Activated T-helper 1 cell treated with anti-CD3 and anti-CD28 coated beads, Interleukin-2, amount 50 U/mL, for 16 hours (primary cell): ENCODE measurements at places on chromosomes 16 and 17.

GRCh38 chr16:20875355-20875650 lies 24.9 kb downstream of the DCUN1D3 start:
- DNase-seq: no peak

- DNase-seq: no peak
Measured at GRCh38 chr16:65125871-65126270, 4.0 kb upstream of the CDH11 start.

GRCh38 chr17:79757140-79757745 lies 20.7 kb upstream of the CBX2 start:
- no peak for DNase-seq

GRCh38 chr17:63275318-63275970 lies 170.7 kb downstream of the CYB561 start:
- no peak for DNase-seq

DNA sequence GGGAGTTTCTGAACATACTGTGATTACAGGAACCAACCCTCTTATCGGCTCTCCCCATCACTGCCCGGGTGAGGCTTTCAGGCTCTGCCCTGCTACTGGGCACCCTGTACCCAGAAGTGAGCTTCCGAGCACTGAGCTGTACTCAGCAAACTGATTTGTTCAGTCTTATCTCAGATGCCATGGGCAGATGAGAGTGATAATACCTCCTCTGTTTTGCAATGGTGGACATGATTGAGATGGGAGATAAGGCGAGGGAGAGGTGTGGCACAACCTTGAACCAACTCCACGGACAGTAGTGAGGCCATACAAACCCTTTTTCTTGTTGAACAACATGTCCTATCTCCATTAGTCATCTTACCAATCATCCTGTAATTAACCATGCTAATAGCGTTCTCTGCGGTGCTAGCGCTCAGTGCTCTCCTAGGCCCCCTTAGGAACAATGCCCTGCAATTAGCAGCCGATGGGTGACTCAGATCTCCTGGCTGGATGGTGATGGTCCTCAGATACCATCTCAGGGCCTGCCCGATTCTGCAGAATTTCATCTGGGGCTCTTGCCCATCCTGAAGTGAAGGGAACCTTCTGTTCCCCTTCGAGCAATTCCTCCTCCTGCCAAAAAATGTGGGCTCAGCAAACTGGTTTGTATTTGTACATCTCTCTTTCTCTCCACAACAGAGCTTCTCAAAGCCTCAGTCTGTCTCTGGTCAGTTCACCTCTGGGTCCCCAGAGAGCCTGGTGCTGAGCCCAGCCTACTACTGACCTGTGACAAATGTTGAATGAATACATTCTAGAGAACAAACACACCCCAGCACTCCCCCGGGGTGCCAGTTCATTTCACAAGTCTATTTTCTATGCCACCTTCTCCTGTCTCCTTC lies 139.3 kb upstream of the IRX3 start:
- no peak for DNase-seq

DNA sequence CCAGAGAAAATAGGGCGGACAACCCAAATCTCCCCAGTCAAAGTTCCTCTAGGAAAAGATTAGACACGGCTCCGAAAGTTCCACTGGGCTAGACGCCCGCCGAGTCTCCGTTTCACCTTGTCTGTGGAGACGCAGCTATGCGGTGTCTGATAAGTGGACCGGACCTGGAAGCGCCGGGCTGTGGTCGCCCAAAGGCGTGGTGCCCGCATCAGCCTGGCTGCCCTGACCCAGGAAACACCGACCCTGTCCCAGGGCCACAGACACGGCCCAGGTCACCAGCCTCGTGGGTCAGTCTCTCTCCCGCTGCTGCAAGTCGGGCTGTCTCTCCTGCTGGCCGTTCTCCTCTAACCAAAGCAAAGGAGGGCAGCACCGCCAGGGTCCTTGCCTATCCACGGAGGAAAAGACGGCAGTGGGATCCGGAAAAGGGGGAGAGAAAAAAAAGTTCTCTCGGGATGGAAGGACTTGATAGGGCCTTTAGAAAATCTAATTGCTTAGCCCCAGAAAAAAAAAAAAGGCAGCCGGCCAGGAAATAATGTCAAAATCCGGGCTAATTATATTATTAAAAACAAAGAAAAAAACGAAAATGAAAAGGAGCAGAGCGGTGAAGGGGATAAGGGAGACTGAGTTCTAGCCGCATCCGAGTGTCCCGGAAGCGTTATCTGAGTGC lies 13.9 kb upstream of the FOXF1 start:
- DNase-seq: no peak

DNA sequence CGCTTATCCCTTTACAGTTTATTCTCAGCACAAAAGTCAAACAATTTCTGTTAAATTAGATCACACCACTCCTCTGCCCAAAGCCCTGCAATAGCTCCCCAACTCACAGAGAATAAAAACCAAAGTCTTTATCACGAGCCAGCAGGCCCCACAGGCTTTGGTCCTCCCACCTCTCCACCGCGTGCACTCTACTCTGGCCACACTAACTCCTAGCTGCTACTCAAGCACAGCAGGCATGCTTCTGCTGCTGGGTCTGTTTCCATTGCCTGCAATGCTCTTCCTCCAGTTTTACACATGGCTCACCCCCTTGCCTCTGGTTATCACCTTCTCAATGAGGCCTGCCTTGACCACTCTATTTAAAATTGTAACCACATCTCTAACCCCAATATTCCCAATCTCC lies 27.6 kb downstream of the HELZ start:
- no peak for DNase-seq

DNA sequence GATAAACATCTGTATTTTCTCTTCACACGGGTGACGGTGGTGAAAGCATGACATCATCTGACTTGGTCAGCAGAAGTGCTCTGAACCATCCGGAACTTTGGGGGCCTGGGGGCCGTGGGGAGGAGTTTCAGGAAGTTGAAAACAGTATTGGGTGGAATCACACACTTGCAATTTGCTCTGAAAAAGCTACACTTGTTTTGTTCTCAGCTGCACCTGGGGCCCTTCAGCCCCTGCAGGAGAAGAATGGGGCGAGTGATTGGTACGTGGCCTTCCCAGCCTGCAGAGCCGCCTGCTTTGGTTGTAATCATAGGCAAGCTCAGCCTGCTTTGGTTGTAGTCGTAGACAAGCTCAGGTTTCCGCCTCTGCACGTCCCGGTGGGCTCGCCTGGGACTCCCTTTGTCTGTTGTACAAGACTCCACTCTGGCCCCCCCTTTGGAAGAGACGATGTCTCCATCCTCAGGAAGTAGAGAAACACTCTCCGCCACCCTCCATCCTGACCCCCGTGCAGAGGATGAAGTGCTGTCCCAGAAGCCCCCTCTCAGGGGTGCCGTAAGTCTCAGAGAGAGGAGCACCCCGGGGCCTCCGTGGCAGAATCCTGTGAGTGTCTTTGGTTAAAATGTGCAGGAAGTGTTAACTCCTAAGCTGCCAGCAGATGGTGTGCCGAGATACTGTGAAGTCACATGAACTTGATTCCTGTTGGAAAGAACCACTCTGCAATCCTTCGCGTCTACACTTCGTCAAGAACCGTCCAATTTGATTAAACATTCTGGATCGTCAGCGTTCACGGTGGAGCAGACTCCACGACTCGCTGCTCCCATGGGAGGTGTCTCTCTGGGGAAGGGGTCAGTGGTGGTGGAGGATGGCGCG lies 5.4 kb downstream of the BANP start:
- peak; percentile 18 for DNase-seq

- no peak for DNase-seq
Measured at GRCh38 chr17:73286863-73287296, 24.9 kb downstream of the CDC42EP4 start.

- no peak for DNase-seq
Measured at GRCh38 chr16:66651474-66651765, 45.1 kb downstream of the CMTM4 start.

- no peak for DNase-seq
Measured at GRCh38 chr17:37234106-37234505, 141.7 kb upstream of the C17orf78 start.

DNA sequence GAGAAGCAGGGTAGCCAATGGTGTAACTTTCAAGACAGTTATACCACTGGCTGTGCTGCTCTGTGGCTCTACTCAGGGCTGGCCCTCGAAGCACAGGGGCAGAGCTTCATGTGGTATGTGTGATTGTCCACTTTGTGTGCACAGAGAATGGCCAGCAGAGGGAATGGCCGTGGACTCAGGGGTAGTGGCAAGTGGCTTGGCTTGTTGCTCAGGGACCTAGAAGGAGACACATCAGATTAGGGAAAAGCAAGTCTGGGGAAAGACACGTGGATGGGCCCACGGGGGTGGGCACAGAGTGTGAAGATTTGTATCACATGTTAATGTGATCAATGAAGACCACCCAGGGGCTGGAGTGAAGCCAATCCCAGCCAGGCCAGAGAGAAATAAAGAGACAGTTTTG lies 20.0 kb upstream of the XYLT2 start:
- DNase-seq: no peak

DNA sequence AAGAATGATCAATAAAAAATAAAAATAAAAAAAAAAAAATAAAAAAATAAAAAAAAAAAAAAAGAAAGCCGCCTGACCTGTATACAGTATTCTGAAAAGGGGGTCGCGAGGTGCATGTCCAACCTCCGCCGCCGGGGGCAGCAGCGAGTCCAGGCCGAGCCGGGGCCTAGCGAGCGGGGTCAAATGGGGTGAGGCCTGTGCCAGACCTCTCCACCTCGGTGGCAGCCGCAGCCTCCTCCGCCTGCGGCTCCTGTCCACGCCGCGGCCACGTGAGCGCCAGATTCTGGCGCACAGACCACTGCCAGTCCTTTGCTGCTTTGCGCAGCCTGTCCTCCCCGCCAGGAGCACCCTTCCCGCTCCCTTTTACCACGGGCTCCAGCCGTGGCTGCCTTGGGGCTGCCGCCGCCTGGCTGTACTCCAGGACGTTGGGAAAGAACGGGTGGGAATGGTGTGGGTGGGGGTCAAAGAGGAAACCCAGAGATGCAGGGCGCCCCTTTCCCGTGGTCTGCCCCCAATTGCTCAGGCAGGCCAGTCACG lies 2.4 kb upstream of the BCKDK start:
- DNase-seq: peak; percentile 62

- no peak for DNase-seq
Measured at GRCh38 chr16:86363836-86364618, 146.3 kb upstream of the FOXF1 start.

- DNase-seq: no peak
Measured at GRCh38 chr16:72424757-72425156, 252.8 kb upstream of the PMFBP1 start.

GRCh38 chr16:54921206-54921824 lies 9.3 kb upstream of the IRX5 start:
- DNase-seq: no peak

- no peak for DNase-seq
Measured at GRCh38 chr17:64403881-64404460, 13.3 kb upstream of the PECAM1 start.

- no peak for DNase-seq
Measured at GRCh38 chr16:3734084-3734757, 16.9 kb upstream of the TRAP1 start.

DNA sequence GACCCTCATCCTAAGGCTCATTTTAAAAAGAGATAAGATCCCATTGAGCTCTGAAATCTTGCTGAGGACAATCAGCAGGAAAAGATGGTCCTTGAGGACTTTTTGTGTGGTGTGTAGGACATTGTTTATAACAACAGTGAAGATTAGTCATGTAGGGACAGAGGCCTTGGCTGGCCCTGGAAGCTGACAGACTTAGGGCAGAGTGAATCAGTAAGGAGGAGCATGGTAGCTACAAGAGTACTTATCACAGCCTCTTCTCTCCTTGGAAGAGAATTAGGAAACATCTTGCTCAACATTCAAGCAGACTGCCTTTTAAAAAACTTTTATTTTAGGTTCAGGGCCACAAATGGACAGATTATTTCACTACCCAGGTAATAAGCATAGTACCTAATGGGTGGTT lies 665.9 kb upstream of the SALL1 start:
- DNase-seq: no peak

DNA sequence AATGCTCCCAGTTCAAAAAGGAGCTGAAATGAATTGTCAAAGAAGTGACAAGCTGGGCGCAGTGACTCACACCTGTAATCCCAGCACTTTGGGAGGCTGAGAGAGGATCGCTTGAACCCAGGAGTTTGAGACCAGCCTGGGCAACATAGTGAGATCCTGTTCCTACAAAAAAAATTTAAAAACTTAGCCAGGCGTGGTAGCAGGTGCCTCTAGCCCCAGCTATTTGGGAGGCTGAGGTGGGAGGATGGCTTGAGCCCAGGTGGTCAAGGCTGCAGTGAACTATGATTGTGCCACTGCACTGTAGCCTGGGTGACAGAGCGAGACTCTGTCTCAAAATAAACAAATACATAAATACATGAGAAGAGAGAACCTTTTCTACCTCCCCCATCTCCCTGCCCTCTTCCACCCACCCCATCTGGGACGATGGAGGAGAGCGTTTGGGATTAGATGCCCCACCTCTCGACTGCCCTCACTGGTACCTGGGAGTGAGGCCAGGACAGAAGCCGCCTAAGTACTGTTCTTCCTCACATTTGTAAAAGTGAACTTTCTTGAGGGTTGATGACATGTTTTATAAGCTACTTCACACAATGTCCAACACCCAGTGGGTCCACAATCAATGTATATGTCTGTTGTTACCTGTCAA lies 2.4 kb downstream of the IL4R start:
- DNase-seq: no peak

GRCh38 chr16:85052536-85052935 lies 24.9 kb downstream of the KIAA0513 start:
- no peak for DNase-seq

- no peak for DNase-seq
Measured at GRCh38 chr16:52932321-52932720, 120.4 kb downstream of the CHD9NB start.

DNA sequence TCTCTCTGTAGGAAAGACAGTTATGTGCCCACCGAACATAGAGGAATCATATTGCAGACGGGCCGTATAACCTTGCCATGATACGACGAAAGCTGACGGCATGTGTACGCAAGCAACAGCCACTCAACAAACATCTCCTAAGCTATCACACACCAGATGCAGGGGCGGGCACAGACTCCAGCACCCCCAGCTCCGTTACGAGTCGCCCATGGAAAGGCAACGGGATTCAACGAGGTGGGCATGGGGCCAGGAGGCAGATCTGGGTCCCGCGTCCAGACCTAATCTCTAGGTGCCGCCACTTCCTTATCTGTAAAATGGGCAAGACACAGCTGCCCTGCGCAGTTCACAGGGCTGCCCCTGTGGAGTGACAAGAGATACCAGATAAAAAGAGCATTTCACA lies 35.6 kb downstream of the ABR start:
- DNase-seq: no peak

- peak; percentile 43 for DNase-seq
Measured at GRCh38 chr17:40563220-40564052, 1.8 kb downstream of the CCR7 start.

DNA sequence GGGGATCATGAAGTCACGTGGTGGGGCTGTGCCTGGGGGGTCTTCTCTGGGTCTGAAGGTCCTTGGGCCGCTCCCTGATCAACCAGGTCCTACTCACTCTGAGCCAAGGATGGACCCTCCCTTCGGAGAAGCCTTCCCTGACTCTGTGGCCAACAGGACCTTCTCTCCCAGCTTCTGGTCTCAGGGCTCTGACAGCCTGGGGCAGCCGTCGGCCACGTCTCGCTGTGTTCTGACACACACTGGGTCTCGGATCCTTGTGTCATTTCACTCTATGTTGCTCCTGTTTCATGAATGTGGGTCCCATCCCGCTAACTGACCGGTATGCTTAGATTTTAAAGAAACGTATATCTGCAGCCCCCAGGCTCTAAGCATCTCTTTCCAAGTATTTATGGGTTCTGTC lies 256.1 kb downstream of the ENGASE start:
- no peak for DNase-seq

GRCh38 chr17:6464446-6465041 lies 20.3 kb downstream of the PIMREG start:
- no peak for DNase-seq

GRCh38 chr16:76502063-76502462 lies 224.9 kb downstream of the CNTNAP4 start:
- no peak for DNase-seq

- DNase-seq: peak; percentile 4
Measured at GRCh38 chr17:31068291-31068690, 26.5 kb upstream of the NF1 start.
